ENCODE measurements at places on chromosomes 2 and 18.

DNA sequence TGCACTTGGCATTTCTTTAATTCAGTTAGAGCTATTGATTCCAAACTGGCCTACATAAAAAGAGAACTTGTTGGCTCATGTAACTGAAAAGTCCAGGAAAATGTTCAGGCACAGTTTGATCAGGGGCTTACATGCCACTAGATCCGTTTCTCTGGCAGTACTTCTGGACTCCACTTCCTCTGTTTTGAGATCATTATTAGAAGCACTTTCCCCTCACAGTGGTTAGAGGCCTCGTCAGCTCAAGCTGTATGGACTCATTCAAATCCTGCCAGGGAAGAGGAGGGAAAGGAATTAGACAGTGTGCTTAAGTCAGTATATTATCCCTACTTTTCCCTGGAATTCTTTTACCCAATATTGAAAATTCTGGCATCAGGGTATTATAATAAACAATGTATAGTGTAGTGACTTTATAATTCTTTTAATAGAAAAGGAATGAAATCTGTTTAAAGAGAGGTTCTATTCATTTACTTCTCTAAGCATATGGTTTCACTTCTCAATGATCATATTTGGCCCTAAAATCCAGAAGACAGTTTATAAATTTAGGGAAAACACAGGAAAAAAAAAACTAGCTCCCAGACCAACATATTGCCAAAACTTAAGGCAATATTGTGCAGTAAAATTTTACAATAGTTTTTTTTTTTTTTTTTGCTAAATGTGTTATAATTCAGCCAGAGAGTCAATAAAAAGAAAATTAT lies 92.0 kb downstream of the ARMC9 start:
- no peak for DNase-seq

DNA sequence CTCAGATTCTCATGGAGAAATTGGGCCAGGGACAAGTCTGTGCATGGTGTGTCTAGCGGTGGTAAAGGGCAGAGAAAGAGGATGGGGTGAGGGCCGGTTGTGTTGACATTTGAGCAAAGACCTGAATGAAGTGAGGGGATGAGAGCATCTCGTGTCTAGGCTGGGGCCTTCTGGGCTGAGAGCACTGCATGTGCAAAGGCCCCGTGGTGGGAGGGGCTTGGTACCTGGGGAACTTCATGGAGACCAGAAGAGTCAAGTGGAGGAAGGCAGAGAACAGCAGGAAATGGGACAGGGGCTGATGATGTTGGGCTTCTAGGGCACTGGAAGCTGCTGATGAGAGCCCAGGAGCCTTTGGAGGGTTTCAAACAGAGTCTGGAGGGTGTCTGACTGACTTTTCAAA lies 76.8 kb downstream of the SH3BP4 start:
- no peak for DNase-seq

- DNase-seq, result no peak
These were observed 80.2 kb upstream of the DNMT3A start for GRCh38 chr2:25421820-25422411.

DNA sequence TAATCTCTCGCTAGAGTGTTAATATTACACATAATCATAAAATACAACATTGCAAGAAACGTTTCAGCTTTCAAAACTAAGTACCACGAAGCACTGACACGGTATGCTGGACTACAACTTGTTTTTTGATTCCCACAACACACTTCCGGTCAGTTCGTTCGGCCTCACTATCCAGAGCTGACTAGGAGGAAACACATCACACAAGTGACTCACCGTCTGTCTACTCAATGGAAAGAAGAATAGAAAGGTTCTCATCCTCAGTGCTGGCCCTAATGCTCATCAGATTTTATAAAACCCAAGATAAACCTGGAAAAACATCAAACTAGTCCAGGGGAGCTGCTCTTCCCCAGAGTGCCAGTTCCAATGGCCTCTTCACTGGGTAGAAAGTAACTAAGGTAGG lies 42.9 kb downstream of the ZNF385B start:
- DNase-seq, result no peak

- DNase-seq, result no peak
These were observed 50.6 kb downstream of the SLC16A14 start for GRCh38 chr2:230018153-230018552.

DNA sequence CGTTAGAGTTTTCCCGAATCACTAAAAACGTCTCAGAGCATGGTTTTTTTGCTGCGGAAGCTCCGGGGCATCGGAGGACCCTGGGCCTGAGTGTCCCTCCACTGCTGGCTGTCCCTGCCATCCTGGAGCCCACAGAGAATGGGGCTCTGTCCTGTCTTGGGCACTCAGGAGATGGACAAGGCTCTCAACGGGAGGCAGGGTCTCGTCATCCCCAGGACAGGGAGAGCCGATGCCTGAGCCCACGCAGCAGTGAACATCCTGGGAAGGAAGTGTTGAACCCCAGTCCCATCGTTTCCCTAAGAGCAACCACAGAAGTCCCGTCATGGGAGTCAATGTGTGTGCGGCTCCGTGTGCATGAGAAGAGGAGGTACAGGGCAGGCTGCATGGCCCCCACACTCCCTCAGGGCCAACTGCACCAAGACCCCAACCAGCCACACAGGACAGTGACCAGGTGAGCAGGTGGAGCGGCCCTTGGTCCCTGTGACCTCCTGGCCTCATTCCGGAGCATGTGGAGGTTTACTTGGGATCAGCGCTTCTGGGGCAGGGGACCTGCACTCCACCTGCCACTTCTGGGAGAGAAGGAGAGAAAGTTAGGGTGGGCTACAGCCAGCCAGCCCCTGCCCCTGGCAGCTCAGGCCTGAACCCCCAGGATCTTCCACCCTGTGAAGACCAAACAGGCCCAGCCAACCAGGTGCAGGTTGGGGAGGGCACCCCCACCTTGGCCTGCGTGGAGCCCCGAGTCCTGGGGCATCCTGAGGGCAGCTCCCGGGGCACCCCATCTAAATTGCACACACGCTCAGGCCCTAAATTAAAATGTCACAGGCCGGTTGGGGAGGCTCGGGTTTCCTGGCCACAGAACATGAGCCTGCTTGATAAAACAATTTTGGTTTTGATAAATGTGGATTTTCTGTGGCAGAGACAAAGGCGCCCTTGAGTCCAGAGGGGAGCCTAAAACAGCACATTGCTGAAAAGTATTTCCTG lies 3.1 kb upstream of the SNED1 start:
- DNase-seq, result no peak

GRCh38 chr2:201452058-201452921 lies 750 bp downstream of the STRADB start:
- DNase-seq, result no peak

DNA sequence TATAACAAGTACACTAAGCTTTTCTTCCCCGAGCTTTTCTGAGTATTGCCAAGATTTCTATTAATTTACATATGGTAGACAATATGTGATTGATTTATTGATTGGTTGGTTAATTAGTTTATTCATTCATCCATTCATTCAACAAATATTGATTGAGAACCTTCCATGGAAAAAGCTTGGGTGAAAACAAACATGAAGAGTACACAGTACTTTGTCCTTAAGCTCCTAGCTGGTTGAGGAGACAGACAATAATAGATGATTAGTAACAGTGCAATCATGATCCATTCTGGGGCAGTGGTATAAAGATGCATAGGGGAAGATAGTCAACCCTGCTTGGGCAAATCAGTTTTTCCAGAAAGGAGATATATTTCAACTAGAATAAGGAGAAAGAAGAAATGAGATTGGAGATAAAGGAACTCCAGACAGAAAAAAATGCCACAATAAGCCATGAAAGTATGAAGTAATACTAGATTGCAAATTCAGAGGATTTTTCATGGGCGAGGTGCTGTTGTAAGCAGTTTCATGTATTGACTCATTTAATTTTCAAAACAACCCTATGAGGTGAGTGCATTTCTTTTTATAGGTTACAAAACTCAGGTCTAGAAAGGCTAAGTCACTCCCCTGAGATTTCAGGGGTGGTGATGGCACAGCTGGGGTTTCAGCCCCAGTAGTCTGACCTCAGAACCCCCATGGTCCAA lies 129.5 kb downstream of the RND3 start:
- no peak for DNase-seq

- DNase-seq, result no peak
These were observed 24.1 kb downstream of the EIF2AK3 start for GRCh38 chr2:88603146-88603545.

GRCh38 chr2:236720974-236721540 lies 151.4 kb downstream of the ACKR3 start:
- no peak for DNase-seq

DNA sequence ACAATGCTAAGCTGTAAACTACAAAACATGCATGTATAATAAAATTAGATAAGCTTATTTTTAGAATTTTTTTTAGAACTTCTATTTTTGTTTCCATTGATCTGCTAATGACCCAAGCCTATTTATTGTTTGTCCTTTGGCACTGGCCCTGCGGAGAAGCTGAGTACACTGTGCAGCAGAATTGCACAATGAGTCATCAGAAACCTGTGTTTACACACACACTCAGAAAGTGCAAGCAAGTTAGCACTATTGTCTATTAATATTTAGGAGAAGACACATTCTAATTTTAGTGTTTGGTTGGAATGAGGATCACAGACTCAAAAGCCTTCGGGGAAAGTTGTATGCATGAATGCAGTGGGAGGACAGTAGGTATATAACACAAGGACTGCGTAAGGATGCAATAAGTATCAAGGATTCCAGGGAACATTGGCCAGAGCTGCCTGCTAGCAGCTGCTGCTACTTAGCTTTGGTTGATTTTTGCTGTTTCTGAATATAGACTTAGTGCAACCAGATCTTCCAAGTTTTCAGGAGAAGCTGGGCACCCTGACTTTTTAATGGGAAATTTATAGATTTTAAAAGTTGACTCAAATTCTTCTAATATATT lies 128.2 kb downstream of the KCNH7 start:
- DNase-seq, result no peak

DNA sequence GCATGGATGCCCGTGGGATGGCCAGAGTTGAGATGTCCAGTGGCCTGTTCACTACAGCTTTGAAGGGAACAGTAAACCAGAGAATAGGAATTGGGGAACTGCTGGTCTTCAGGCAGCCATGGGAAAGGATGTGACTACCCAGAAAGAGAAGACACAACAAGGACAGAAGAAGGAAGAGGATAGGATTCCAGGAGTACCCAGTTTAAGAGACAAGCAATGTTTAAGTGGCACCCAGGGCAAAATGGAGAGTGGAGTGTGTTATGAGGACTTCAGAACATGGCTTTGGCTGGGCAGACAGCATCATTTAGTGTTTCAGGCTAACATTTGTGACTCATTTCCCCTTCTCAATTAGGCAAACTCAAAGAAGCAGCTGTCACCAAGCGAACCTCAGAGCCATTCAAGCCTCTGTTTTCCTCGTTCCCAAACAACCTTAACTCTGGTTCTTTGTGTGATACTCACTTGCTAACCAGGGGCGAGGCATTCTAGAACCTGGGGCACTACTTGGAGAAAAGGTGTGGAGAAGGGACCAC lies 4.0 kb upstream of the FAM124B start:
- DNase-seq, result no peak

DNA sequence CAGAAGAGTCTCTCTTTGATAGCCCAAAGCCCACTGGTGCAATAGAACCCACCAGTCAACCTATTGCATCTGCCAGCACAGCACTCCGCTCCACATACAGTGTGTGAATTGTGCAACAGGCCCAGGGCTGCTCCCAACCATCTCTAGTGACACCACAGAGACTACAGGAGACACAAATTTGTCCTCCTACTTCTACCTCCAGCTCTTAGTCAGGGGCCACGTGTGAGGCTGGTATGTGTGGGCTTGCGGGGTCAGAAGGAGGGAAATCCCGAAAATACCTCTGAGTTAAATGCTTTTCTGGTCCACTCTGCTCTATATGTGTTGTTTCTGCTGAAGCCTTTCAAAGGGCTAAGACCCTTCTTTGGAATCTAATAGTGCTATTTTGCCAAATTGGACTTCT lies 18.0 kb downstream of the DGUOK start:
- no peak for DNase-seq

GRCh38 chr18:54924948-54925347 lies 34.3 kb downstream of the CCDC68 start:
- DNase-seq, result no peak
